HFF-Myc (cell line): ENCODE measurements at places on chromosomes 1 and 21.
A peak's percentile ranks its signal among the peaks of the same experiment; 100 is the strongest.

DNA sequence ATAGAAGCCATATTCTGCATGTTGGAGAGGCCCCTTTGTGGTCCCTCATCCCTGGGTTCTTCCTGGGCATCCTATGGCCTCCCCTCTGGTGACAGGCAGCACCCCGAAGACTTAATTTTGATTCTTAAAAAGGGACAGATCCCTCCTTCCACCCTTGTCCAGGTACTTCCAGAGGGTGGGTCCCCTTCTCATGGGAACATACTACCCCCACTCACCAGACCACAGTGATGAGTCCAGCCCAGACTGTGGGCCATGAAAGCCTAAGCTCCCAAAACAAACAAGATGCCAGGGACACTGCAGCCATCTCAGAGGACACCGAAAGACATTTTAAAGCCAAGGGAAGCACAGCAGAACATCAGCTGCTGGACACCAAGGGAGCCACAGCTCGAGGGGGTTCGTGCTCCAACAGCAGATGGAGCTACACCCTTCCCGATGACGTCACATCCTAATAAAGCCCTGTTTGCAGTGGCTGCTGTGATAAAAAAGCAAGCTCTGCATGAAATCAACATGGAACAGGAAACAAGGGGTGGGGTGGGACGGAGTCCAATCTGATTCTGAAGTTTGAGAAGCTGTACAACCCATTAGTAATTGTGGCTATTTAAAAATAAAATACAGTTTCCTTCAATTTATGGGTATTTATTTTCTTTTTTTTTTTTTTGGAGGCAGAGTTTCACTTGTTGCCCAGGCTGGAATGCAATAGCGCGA lies 32.4 kb downstream of the GNB1 start:
- peak; percentile 90 for DNase-seq

DNA sequence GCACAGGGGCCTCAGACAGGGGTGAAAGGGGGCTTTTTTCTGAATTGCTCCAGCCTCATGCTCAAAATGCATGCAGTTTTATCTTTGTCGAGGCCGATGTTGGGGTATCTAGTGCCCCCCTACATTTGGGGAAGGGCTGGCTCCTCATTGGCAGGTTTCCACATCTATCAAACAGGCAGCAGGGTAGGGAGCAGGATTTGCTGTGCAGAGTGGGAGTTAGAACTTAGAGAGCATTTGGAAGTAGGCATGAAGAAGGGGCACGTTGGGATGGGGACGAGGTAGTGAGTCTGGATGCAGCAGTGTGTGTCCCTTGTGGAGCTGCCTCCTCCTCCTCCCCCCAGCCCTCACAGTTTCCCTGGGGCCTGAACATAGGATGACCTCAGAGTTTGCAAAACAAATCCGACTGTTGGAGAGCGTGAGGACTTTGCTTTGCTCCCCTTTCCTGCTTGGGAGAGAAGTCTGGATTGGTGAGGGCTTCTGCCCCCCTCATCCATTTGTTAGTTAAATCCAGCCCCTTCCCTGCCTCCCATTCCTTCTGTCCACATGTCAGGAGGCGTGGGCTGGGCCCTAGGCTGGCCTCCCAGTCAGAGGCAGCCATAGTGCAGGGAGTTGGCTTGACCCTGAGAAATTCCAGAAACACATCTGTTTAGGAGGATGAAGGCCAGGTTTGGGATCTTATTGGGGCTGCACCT lies 36.9 kb upstream of the GPR37L1 start:
- no peak for DNase-seq

DNA sequence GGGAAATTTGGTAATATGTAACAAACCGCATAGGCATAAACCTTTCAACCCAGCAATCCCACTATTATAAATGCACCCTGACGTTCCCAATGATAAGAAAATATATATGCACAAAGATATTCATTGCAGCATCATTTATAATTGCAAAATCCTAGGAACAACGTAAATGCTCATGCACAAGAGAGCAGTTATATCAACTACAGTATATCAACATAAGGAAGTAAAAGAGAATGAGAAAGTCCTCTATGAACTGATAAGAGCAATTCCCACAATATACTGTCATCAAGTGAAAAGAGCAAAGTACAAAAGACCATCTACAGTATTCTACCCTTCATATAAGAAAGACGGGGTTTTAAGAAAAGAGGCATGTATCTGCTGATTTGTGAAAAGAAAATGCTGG lies 229.9 kb downstream of the SLC45A1 start:
- DNase-seq, result no peak

- no peak for DNase-seq
Measured at GRCh38 chr1:221276896-221277409, 397.7 kb downstream of the HLX start.

- DNase-seq, result no peak
Measured at GRCh38 chr1:206868264-206868663, 2.8 kb downstream of the IL20 start.

DNA sequence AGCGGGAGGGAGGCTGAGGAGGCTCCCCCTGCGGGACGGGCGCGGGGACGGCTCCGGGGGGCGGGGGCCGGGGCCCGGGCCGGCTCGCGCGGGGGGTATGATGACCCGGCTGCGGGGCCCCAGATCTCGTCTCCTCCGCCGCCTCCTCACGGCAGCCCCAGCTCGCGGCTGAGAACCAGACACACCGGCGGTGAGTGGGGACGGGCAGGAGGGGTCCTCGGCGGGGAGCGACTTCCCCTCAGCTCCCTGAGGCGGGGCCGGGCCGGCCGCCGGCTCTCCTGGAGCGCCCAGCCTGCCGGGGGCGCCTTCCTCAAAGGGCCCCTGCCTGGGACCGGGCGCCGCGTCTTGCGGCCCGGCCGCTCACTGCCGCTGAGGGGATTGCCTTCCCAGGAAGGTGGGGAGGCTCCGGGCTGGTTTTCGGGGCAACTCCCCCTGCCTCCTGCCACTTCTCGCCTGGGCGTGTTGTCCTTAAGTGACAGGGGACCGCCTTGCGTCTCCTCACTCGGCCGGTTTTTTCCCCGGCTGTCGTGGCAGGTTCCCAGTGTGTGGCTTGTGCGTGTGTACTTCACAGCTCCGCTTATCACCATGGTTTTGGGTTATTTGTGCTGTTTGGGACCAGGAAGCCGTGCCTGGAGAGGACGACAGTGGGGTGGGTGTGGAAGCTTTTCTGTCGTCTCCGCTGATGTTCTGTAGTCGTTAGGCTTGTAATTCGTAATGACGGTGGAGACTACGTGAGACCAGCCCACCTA lies 800 bp downstream of the HIPK1 start:
- DNase-seq, result no peak
